ENCODE measurements at places on chromosomes 4 and X. TPM values are rescaled to one million over a fixed set of nuclear protein-coding genes. Genes with fewer than 3 reads are reported as not detected.

The DAPP1 gene
- not detected for total RNA-seq

GRCh38 chrX:77160301-77160700 is 286.9 kb upstream of the FGF16 start:
- H3K4me1 ChIP-seq: no peaks in the 10 kb centered on the region
- no peaks in the 10 kb centered on the region for H3K36me3 ChIP-seq
- H3K27ac ChIP-seq: no peak overlapping the region
- no peaks in the 10 kb centered on the region for H3K27me3 ChIP-seq

DNA sequence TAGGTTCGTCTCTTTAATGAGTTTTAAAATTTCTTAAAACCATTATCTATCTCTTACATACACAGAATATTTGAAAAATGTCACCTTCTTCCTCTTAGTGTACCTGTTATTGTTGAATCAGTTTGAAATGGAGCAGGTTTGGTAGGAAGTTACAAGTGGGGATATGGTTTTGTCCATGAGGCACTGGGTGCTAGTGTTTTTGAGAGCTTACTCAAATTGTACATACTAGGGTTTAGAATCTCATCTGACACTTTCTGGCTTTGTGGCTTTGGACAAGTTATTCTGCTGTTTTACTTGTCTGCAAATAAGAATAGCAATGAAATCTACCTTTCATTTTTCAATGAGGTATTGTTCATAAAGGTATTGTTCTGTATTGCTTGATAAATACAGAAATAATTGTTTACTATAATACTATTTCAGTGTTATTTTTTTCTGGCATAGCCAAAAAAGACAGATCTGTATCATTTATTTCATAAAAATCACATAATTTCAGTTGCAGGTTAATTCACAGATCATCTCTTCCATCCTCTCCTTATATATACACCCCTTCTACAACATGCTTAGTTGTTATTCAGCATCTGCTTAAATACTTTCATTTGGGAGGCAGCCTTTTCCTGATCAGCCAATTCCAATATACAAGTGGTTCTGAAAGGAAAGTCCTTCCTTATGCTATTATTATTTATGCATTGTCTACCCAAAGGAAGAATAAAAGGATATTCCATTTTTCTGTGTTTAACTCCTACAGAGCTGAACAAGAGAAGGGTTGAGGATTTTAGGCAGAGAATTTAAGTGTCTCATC is 13.3 kb downstream of the NCAPG start:
- H3K27ac ChIP-seq: no peak overlapping the region
- H3K4me1 ChIP-seq: peaks cover 5% of the 10 kb centered on the region
- H3K36me3 ChIP-seq: peaks cover 66% of the 10 kb centered on the region
- H3K4me3 ChIP-seq: no peak overlapping the region
- H3K27me3 ChIP-seq: no peaks in the 10 kb centered on the region

DNA sequence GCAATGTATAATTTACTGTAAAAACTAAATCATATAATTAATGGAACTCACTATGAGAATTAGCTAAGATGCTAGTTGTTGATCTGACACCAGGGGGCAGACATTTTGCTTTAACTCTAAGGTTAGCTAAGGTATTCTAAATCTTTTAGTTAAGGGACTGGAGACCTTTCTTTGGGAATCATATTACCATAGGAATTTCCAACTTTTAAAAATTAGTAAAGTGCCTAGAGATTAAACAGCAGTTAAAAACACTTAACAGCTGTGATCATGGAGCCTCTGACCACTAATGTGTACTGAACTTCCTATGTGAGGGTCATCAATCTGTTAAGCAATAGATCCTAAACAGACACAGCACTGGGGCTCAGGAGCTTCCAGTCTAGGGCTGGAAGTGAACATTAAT is 226.6 kb downstream of the NSUN7 start:
- no peaks in the 10 kb centered on the region for H3K36me3 ChIP-seq
- H3K4me1 ChIP-seq: no peaks in the 10 kb centered on the region
- no peak overlapping the region for H3K4me3 ChIP-seq
